T follicular helper cell (primary cell): ENCODE measurements at places on chromosomes 7 and 10.

- no peak for DNase-seq
These were observed 98.0 kb upstream of the FAM20C start for GRCh38 chr7:94251-94801.

- no peak for DNase-seq
These were observed 777.3 kb downstream of the CCSER2 start for GRCh38 chr10:85105614-85106255.

DNA sequence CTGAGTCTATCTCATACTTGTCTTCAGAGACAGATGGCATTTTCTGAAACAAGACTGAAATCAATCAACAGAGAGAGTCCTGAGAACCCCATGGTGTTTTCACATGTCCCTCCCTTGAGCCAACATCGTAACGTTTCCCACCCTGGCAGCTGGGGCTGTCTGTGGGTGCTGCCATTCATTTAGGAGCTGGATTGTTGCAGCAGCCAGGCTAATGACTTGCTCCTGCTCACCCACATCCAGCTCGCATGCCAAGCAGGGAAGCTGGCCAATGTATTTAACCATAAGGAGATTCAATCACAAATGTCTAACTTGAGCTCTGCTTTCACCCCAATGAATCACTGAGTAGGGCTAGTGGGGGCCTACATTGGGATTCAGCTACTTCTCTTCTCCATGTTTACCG, 146.1 kb downstream of the ADRA2A start:
- DNase-seq = no peak

DNA sequence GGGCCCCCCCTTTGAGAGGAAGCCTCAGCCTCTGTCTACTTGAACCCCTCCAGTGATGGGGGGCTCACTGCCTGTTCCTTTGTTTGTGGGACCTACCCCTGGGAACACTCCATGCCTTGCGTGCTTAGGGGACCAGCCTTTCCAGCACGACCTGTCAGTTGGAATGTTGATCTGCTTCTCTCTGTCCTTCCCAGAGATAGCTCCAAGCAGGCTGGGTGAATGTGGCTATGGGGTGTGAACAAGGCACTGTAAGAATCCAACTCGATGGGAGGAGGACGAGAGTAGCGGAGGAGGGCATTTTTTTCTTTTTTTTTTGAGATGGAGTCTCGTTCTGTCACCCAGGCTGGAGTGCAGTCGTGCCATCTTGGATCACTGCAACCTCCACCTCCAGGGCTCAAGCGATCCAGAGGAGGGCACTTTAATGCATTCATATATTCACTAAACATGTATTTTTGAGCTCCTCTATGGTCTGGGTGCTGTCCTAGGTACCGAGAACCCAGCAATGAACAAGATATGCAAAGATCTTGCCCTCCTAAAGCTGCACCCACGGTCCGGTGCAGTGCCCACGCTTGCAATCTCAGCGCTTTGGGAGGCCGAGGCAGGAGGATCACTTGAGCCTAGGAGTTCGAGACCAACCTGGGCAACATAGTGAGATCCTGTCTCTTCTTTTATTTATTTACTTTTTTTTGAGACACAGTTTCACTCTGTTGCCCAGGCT, 8.5 kb downstream of the CLIP2 start:
- DNase-seq = no peak

DNA sequence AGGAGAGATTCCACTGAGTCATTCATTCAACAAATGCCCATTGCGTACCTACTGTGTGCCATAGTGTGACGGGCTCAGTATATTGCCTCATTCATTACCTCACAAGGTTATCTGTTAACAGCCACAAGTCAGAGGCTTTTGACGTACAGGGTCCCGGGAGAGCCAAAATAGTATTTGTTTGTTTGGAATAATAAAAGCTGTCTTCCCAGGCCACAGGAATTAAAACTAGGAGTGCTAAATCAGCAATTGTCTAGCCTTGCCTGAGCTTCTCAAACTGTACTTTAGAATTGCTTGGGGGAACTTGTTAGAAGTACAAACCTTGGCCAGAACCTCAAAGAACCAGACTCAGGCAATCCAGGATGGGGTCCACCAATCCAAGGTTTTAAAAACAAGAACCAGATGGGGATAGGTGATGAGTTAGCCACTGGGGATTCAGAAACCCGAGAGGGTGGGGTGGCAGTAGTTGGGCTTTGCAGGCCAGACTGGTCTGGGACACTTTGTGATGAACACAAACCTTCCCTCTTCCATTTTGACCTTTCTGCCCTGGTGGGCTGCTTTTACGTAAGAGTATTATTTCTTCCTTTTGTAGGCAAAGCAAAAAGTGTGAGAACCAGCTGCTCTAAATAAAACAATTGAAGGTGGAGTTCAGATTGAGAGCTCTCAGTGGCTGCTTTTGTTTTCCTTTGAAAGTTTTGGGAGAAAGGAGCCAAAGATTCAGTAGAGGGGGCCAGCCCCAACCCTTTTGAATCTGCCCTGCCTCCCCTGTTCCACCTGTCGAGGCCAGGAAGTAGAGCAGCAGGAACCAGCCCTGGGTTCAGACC, 113.0 kb upstream of the ANLN start:
- no peak for DNase-seq

- no peak for DNase-seq
These were observed 87.6 kb upstream of the MACROH2A2 start for GRCh38 chr10:69965086-69965485.

- no peak for DNase-seq
These were observed 201.5 kb downstream of the LRMDA start for GRCh38 chr10:75632805-75633462.

GRCh38 chr10:71770255-71770654, 3.1 kb downstream of the VSIR start:
- DNase-seq = no peak

- DNase-seq = no peak
These were observed 31.3 kb downstream of the RNF216 start for GRCh38 chr7:5750031-5750653.

GRCh38 chr7:122438006-122438405, 133.5 kb upstream of the FEZF1 start:
- DNase-seq = no peak

DNA sequence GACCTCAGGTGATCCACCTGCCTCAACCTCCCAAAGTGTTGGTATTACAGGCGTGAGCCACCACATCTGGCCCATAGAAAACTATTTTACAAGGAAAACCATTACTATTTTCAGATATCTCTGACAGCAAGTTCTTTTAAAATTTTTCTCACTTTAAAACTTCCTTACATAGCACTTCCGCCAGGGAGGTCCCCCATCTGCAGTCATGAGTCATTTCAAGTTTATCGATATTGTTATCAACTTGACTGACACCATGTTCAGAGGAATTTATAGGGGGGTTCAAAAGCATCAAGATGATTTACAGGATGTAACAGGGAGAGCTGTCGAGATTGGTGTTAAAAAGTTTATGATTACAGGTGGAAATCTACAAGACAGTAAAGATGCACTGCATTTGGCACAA, 88.8 kb downstream of the NRBF2 start:
- DNase-seq = no peak

GRCh38 chr10:7477538-7478334, 66.9 kb upstream of the SFMBT2 start:
- no peak for DNase-seq

GRCh38 chr10:22022257-22023032, 18.9 kb upstream of the DNAJC1 start:
- DNase-seq = peak; percentile 40

DNA sequence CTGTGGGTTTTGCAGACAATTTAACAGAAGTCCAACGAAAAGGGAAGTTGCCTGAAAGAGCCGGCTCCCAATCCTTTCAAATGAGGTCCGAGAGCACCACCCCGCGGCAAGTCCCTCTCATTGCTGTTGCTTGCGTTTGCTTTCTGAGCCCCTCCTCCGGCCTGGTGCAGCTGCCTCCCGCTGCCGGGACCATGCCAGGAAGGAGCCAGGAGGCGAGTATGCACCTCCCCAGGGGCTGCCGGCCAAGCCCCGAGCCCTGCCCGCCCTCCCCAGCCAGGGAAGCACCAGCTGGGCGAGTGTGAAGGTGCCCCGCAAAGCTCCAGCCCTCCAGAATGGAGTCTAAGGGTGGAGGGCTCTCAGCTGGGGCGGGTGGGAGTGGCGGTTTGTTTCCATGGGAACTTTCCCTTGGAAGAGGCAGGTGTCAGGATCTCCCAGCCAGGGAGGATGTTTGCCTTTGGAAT, 25.8 kb upstream of the PPP2R2D start:
- DNase-seq = peak; percentile 26

- no peak for DNase-seq
These were observed 62.2 kb downstream of the GSAP start for GRCh38 chr7:77353911-77354310.

DNA sequence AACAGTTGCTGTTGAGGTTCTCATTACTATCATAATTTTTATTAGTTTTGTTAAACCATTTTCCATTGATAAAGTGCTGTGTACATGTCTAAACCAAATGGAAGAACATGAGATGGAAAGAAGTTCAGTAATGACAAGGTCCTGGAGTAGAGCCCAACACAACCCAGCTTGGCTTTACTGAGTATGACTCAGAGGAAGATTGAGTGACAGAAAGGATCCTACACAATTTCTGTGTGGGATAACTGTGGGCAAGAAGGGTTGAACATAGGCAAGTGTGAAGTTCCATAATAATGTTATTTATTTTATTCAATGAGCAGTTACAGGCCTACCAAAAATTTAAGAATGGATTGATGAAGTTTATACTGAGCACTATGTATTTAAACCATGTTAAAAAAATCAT, 15.9 kb downstream of the PRKG1 start:
- DNase-seq = no peak

GRCh38 chr10:66455304-66455703, 470.5 kb upstream of the LRRTM3 start:
- DNase-seq = no peak
